ENCODE measurements at places on chromosomes 5 and 9. TPM values are rescaled to one million over a fixed set of nuclear protein-coding genes. Genes with fewer than 3 reads are reported as not detected.
A peak's percentile ranks its signal among the peaks of the same experiment; 100 is the strongest.

The MSH3 gene
- polyA plus RNA-seq: 9.1 TPM

The SLC2A6 gene
- polyA plus RNA-seq: 17.5 TPM

The ZNF483 gene
- polyA plus RNA-seq: 8.0 TPM

The FOXD4L6 gene
- polyA plus RNA-seq: not detected

The MSANTD3 gene
- 19.0 TPM for polyA plus RNA-seq

GRCh38 chr9:27367921-27368315 lies 71.0 kb upstream of the EQTN start:
- DNase-seq: no peak

DNA sequence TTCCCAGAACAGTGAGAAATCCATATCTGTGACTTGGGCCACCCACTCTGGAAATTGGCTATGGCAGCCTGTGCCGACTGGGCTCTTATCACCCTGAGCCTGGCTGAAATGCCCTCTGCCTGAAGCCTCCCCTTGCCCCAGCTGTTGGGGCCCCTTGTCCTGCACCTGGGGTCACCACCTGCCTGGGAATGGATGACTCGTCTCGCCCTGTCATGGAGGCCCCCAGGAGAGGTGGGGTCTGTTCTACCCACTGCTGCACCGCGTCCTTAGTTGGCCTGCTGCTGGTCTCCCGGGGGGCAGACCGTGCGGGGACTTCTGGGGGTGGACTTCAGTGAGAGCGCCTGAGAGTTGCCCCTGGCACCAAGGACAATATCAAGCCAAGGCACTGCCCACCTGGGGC lies 46.6 kb upstream of the COL5A1 start:
- no peak for DNase-seq

- no peak for DNase-seq
Measured at GRCh38 chr5:96741106-96741505, 66.6 kb downstream of the ERAP1 start.

GRCh38 chr5:117486879-117487391 lies 912.3 kb upstream of the SEMA6A start:
- DNase-seq: no peak

GRCh38 chr5:124866355-124867136 lies 120.1 kb upstream of the ZNF608 start:
- DNase-seq: no peak

DNA sequence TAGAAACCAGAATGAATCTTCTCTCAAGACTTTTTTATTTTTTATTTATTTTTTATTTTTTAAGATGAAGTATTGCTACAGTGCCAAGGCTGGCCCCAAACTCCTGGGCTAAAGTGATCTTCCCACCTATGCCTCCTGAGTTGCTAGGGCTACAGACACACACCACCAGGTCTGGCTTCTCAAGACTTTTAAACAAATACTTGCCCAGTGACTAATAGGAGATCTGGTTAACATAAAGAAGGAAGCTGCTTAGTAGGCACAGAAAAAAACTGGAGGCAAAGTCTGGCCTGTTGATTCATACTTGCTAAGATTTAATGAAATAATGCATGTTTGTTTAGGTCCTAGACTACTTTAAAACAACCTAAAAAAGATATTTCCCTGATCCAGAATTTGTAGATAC lies 43.8 kb downstream of the SLC38A9 start:
- no peak for DNase-seq

DNA sequence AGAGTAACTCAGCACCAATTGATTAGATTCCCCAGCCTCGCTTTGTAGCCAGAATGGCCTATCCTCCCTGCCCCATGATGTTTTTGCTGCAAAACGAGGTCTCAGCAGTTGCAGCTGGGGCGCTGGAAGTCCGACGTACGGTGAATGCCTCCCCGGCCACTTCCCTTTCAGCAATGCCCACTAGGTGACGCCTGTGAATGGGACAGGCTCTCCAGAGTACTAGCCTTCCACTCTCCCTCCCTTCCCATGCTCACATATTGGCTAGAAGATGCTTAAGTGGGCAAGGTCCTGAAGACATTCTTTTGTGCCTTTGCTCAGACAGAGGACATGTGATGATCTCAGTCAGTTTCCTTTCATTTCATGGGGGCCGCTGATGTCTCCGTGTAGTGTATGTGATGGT lies 50.8 kb downstream of the DMRT2 start:
- peak; percentile 84 for DNase-seq

DNA sequence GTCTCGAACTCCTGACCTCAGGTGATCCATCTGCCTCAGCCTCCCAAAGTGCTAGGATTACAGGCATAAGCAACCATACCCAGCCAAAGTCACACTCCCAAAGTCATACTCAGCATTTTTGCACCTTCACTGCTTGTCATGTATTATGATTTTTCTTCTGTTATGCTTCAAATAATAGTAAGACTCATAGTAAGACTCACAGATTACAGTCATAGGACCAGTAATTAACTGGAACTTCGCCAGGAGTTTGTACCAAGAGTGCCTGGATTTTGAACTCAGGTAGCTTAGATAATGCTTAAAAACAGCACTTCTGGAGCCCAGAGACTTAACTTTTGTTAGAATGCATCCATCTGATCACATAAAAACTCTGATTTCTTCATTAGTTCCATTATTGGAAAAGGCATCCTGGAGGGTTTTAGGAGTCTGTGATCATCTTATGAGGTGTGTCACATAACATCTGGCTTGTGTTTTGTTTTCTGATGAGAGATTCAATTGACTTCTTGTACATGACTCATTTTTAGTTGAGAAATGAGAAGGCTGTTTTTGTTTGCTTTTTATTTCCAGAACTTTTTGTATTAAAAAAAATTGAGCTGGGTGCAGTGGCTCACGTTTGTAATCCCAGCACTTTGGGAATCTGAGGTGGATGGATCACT lies 131.5 kb downstream of the ADAMTS19 start:
- DNase-seq: no peak
